ENCODE measurements at places on chromosomes 2 and 18.

- no peak for DNase-seq
Measured at GRCh38 chr2:145655165-145655765, 1135.3 kb upstream of the ZEB2 start.

- no peak for DNase-seq
Measured at GRCh38 chr2:30923623-30924022, 116.4 kb upstream of the CAPN13 start.

GRCh38 chr2:188580738-188581137 is 289.1 kb downstream of the GULP1 start:
- DNase-seq = no peak

- no peak for DNase-seq
Measured at GRCh38 chr2:105775809-105776559, 31.3 kb downstream of the NCK2 start.

DNA sequence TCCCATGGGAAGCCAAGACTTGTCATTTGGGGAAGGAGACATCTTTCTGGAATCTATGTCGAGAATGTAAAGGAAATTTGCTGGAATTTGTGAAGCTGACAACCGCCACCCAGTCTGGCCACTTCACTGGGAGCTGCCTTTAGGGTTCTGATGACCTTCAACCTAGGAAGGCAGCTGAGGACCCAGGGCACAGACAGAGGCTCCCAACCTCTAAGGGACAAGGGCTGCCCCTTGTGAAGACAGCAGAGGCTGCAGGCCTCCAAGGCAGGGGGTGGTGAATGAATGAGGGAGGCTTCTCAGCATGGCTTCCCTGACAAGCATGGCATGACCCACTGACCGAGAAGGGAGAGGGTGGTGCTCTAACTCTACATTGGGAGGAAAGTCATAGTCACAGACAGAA is 128.9 kb upstream of the ASB18 start:
- DNase-seq = no peak
